ENCODE measurements at places on chromosomes 11 and 22.

DNA sequence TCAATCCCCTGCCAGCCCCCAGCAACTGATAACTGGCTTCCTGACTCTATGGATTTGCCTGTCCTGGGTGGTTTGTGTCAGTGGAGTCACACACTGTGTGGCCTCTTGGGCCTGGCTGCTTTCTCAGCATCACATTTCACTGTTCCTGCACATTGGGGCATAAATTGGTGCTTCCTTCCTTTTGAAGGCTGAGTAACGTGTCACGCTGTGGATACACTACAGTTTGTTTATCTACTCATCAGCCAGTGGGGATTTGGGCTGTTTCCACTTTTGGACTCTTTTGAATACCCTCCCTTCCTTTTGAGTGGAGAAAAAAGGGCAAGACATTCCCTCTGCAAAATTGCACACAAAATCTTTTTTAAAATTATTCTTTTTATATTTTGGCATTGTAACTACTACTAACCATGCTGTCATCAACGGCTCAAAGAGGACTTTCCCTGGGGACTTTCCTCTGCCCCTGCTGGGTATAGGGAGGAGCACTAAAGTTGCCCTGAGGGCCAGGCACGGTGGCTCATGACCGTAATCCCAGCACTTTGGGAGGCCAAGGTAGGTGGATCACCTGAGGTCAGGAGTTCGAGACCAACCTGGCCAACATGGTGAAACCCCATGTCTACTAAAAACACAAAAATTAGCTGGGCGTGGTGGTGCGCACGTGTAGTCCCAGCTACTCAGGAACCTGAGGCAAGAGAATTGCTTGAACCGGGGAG is 7.8 kb upstream of the CELSR1 start:
- no peak for DNase-seq

GRCh38 chr22:39215070-39215396 is 29.7 kb downstream of the PDGFB start:
- no peak for DNase-seq

DNA sequence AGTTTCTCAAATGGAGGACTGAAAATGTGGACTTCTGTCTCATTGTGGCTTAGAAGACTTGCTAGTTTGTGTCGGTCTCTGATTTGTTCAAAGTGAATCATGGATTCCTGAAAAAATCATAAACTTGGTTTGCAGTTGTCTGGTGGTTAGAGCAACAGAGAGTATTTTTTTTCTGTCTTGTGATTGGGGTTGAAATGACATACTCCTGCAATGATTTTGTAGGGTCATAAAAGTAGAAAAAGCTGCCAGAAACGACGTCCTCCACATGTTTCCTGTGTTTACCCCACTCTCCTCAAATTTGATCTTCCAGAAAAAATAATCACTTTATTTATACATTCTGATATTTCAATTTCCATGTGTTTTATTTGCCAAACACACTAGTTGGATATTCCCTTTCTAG is 219.2 kb upstream of the PGR start:
- no peak for DNase-seq

- no peak for DNase-seq
Observed at GRCh38 chr22:22995166-22995565, 75.2 kb upstream of the GNAZ start.

GRCh38 chr11:128269466-128269865 is 317.9 kb downstream of the ETS1 start:
- DNase-seq = no peak

DNA sequence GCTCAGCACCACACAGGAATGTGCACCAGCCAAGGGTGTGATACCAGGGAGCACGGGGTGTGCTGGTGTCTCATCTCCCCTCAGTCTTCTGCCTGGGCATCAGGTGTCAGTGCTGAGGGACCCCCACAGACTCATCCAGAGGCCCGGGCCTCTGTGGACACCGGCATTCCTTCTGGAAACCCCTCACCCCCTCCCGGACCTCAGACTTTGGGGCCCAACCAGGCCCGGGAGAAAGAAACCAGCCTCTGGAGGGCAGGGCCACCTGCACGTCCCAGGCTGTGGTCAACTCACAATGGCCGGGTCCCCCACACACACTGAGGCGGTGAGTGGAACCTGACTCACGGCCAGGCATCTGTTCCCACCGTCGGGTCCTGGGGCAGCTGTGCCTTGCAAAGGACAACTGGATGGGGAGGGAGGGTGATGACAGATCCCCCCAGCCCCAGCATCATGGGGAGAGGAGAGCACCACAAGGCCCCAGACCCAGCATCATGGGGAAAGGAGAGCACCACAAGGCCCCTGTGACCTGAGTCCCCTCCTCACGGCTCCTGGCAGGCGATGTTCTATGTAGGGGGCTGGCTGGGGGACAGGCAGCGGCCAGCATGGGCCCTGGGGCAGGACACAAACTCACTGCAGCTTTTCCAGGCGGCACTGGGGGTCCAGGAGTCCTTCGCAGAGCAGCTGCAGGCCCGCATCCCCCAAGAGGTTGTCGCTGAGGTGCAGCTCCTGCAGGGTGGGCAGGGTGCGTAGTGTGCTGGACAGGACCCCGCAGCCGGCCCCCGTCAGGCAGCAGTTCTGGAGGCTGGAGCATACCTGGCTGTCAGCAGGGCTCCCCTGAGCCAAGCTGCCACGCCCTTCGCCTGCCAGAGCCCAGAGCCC is 7.6 kb downstream of the RNH1 start:
- DNase-seq = no peak

GRCh38 chr11:119493712-119494111 is 70.7 kb upstream of the THY1 start:
- no peak for DNase-seq

DNA sequence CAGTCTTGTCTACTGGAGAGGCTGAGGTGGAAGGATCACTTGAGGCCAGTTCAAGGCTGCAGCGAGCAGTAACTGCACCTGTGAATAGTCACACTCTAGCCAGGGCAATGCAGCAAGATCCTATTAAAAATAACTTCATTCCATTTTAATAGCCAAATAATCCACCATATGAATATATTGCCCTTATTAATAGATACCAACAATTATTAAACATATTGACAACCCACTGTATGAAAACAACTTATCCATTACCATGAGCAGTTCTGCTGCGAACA is 10.4 kb downstream of the GATD1 start:
- DNase-seq = no peak

DNA sequence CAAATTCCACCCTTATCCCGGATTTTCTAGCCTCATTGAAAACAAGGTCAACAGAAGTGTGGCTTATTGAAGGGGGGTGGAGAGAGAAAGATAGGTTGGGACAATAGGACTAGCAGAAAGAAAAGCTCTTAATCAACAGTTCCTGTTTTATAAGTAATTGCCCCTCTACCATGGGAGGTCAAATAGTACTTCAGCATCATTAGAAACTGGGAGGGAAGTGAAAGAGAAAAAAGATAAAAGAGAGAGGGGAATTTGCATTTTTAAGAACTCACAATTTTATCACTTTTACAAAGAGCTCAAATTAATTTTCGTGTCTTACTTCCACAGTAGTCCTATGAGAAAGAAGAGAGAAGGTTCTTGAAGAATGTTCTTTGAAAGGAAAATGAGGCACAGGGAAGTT is 89.2 kb downstream of the AMOTL1 start:
- no peak for DNase-seq

DNA sequence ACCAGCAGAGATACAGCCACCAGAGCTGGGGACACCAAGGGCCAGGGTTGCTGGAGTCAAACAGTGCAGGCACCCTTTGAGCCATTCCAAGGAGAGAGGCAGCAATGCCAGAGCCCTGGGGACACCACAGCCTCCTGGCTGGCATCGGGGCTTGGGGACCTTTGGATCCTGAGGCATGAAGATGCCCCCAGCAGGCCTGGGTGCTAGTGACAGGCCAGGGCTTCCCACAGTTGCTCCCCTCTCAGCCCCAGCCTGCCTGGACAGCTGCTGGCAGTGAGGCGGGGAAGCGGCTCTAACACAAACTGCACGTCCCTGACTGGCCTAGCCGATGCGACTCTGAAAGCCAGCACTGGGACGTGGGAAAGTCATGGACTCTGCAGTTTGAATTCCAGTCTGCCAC is 2.7 kb downstream of the CD5 start:
- DNase-seq = no peak

- no peak for DNase-seq
Observed at GRCh38 chr11:73410627-73411026, 34.4 kb downstream of the RELT start.
